Activated CD4-positive, alpha-beta T cell treated with anti-CD3 and anti-CD28 coated beads, Interleukin-2, amount 10 ng/mL, durations not matched to agents 7 days and 5 days (primary cell): ENCODE measurements at places on chromosomes 1 and 21. TPM values are rescaled to one million over a fixed set of nuclear protein-coding genes. Genes with fewer than 3 reads are reported as not detected.

DNA sequence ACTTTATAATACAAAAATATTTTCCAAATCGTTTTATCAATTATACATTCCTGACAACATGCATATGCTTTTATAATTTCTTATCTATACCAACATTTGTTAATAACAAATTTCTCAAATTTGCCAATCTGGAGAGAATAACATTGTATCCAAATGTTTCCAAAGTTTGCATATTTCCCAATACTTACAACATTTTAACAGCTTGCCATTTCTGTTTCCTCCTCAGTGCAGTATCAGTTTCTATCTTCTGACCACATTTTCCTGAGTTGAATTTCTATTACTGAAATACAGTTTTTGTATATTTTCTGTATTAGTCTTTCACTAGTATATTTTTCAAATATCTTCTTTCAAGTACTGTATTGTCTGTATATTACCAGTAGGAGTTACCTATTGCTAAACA is 1594.3 kb downstream of the PLA2G4A start:
- DNase-seq, result no peak

Gene PRMT2
- 137 TPM for total RNA-seq

- no peak for DNase-seq
Measured at GRCh38 chr1:966135-966703, at the start of gene PLEKHN1. Gene PLEKHN1, plus strand, starts transcription at chr1:966482. Its CDS starts 50 bp downstream, at chr1:966532.

DNA sequence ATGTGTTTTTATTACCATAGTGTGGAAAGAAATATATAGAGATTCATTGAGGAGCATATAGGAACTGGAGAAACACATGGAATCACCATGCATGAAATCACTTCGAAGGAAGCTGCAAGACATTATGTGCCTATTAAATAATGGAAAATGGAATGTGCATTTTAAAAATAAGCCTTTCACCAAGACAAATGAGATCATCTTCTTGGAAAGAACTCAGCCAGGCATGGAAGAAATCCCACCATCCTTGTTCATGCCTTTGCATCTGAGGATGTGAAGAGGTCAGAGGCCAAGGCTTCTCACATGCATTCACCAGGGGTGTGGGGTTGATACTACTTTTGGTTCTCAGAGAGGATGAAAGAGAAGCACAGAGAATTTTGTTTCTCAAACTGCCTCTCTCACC is 50.0 kb downstream of the C1orf198 start:
- no peak for DNase-seq

DNA sequence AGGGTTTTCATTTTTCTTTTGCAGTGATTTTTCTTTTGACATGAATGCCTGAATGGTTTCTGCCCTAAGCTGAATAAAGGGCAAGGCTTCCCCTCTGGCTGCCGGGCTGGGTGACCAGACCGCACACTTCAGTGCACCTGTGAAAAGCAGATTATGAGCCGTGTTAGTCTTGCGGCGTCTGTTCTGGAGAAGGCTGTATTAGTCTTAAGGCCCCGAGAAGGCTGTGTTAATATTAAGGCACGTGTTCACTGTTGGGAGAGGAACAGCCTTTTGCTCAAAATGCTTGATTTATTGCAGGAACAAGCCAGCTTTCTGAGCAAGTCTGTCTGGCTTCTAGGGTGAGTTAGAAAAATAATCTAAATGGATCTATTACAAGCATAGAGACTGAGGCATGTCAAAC is 54.7 kb upstream of the DNAH14 start:
- no peak for DNase-seq

DNA sequence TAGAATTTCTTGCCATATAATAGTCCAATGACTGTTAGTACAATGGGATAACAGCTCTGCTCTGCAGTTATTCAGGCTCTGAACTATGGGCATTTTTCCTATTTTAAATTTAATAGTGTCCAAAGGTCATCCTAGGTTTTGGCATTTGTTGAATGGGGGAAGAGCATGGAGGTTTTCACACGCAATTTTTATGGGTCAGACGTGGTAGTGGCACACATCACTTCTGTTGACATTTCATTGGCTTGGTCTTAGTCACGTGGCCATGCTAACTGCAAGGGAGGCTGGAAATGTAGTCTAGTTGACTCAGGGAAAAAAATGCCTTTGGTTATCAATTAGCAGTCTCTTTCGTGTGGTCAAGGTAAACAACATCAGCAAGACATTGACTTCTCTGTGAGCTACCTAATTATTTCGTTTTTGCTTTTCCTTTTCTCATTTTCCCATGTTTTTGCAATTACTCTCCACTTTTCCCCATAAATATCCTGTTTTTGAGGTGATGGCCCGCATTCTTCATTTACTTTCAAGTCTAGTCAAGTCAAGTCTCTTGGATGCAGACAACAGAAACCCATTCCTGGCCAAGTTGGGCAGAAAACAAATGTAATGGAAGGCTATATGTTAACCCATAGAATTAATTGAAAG is 82.8 kb downstream of the DYRK1A start:
- no peak for DNase-seq

Gene SMIM1
- not detected for total RNA-seq

- DNase-seq, result no peak
Measured at GRCh38 chr1:15681349-15682292, 2.5 kb upstream of the PLEKHM2 start.

DNA sequence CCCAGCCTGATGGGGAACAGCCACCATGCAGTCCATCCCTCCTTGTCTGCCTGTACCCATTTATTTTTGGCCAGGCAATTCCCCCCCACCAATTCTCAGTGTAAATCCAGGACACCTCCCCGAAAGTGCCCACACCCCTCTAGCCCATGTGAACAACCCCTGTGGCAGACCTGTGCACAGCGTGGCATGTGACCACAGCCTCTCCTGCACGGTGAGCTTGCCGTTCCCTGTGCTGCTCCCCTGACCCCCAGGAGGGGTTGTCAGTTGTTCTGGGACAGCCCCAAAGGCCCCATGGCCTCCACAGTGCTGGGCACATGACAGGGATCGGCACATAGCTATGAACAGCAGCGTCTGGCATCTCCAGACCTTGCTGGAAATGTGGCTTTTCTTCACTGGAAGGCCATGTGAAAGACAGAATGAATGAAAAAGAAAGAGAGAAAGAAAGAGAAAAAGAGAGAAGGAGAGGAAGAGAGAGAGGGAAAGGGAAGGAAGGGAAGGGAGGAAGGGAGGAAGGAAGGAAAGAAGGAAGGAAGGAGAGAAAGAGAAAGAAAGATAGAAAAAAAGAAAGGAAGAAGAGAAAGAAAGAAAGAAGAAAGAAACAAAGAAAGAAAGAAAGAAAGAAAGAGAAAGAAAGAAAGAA is 3.9 kb downstream of the CAPN9 start:
- DNase-seq, result no peak

DNA sequence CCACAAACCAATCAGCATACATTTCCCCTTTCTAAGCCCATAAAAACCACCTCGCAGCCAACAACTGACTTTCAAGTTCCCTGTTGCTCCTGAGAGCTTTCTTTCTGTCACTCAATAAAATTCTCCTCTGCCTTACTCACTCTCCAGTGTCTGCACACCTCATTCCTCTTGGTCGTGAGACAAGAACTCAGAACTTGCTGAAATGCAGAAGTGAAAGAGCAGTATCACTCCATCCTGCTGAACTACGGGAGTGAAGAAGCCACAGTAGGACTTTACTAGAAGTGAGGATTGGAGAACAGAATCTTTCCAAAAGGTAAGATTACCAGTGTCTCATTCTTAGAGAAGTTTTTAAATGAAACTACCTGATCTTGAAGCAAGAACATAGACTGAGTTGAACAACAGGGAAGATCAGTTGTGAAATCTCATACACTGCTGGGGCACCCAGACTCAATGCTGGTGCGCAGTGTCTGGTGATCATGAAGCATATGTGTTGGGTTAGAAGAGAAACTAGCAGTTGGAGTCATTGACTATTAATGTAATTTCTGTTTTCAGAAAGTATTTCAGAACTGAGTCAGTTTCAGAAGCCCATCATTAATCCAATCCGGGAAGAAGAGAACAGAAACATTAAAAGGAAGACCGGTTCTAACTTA is 726.9 kb upstream of the TMPRSS15 start:
- no peak for DNase-seq

Gene PCSK9
- not detected for total RNA-seq

- no peak for DNase-seq
Measured at GRCh38 chr1:58283388-58284224, 262.9 kb downstream of the OMA1 start.

- no peak for DNase-seq
Measured at GRCh38 chr21:30714456-30714855, 4.1 kb downstream of the KRTAP21-3 start.
